GM12878 (cell line): ENCODE measurements at places on chromosomes 2 and 18. TPM values are rescaled to one million over a fixed set of nuclear protein-coding genes. Genes with fewer than 3 reads are reported as not detected.

GRCh38 chr2:214492152-214492551 lies 81.3 kb downstream of the VWC2L start:
- H3K27ac ChIP-seq: no peak overlapping the region
- H3K27me3 ChIP-seq: no peaks in the 10 kb centered on the region
- DNase-seq: peak; percentile 9
- H3K4me3 ChIP-seq: no peak overlapping the region
- no peaks in the 10 kb centered on the region for H3K36me3 ChIP-seq

The MOCOS gene
- 0.25 and 0.51 TPM in 2 replicates for polyA plus RNA-seq

- H3K36me3 ChIP-seq: no peaks in the 10 kb centered on the region
- no peaks in the 10 kb centered on the region for H3K27me3 ChIP-seq
- peaks cover 7% of the 10 kb centered on the region for H3K4me1 ChIP-seq
- DNase-seq: no peak
- H3K27ac ChIP-seq: no peak overlapping the region
Measured at GRCh38 chr2:206230060-206230762, 44.3 kb upstream of the ZDBF2 start.

The CAPN14 gene
- 0.36 and 0.72 TPM in 2 replicates for polyA plus RNA-seq

DNA sequence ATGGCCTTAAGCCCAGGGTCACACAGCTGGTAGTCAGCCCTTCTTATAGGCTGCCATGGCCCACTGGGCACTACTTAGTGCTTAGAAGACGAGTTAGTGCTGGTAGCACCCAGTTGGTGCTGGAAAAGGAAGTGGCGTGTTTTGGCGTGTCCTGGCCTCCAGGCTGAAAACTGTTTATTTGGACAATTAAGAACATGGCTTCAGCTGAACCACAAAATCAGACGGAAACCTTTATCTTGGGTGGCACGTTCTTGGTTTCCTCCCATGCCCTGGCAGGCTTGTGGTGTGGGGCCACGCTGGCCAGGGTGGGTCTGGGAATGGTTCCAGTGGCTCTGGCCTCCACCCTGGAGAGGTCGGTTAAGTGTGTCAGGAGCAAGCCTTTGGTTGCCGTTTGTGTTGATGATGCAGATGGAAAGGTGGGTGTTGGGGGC lies 141.5 kb upstream of the HAAO start:
- DNase-seq: no peak
- no peaks in the 10 kb centered on the region for H3K27me3 ChIP-seq
- no peak overlapping the region for H3K27ac ChIP-seq
- H3K4me1 ChIP-seq: no peaks in the 10 kb centered on the region; the same call in 1 of the 2 replicates

The ALPP gene
- not detected in 2 replicates for polyA plus RNA-seq

- peaks cover 1% of the 10 kb centered on the region; the same call in 1 of the 2 replicates for H3K36me3 ChIP-seq
- DNase-seq: no peak
- H3K27me3 ChIP-seq: no peaks in the 10 kb centered on the region
- peaks cover 15% of the 10 kb centered on the region; the same call in 1 of the 2 replicates for H3K4me1 ChIP-seq
Measured at GRCh38 chr2:208297961-208298360, 31.9 kb downstream of the PIKFYVE start.

The NT5C1B gene
- 0.22 and 0.44 TPM in 2 replicates for polyA plus RNA-seq

The UGT1A8 gene
- not detected in 2 replicates for polyA plus RNA-seq

The GLB1L gene
- 0.94 and 1.3 TPM in 2 replicates for polyA plus RNA-seq

DNA sequence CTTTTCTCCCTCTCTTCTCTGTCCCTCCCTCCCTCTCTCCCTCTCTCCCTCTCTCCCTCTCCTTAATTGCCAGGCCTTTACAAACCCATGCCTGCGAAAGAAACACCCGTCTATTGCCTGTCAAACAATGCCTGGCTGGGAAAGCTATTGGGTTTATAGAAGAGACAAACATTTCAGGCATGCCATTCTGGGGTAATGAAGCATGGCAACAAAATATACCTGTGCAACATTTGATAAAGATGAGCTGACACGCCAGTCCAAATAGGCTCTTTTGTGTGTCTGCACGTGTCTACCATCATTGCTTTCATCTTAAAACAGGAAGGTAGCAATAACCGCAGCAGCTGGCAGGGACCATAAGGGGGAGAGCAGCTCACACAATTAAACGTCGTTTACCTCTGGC lies 282.1 kb downstream of the ZNF516 start:
- H3K27me3 ChIP-seq: no peaks in the 10 kb centered on the region
- no peak overlapping the region for H3K27ac ChIP-seq
- H3K4me1 ChIP-seq: no peaks in the 10 kb centered on the region
